ENCODE measurements at places on chromosomes 7 and 10.

DNA sequence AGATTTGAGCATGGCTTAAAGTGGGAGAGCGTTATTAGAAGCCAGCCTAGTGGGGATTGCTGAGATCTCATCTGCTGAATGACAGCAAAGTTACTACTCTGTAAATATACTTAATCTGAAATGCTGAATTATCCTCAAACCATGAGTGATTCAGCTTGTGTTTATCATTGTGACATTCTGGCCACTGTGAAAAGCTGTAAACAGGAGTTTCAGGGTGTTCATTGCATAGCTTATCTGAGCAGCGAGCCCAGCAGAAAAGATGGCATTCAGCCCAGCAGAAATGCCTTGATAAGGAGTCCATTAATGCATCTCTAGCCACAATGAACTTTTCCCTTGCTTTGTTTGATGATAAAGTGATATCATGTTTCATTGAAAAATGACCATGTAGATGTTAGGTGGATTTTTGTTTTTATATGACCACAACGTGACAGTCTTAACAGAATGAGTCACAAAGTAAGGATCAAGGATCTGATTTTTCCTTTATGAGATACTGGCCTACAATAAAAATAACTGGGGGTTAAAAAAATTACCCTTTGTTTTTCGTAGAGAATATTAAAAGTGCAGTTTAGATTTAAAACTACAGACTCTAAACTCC, 7.8 kb downstream of the TES start:
- no peak for DNase-seq

GRCh38 chr7:18590241-18590640, 94.7 kb downstream of the HDAC9 start:
- DNase-seq: no peak

DNA sequence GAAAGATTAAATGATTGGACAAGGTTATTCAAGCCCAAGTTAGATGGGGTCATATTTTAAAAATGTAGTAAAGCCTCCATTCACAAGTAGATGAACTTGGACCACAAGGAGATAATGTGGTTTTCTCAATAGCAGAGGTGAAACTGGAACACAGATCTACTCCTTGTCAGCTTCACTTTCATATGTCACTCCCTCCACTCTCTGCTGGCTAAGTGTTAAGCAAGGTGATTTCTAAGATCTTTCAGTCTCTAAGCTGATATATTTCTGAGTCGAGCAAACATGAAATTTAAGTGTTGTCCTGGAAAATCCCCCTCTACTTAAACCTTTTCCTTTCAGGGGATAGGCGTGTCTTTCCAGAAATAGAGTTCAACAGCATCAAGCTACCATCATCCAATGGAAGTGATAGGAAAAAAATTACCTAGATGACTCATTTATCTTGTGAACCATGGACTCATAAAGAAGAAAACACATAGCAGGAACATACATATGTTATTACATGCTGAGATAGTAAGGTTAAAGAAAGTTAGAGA, 275.0 kb downstream of the PTEN start:
- peak; percentile 79 for DNase-seq

- DNase-seq: no peak
These were observed 11.1 kb downstream of the CALY start for GRCh38 chr10:133325440-133326222.

GRCh38 chr7:131015657-131015958, 281.6 kb upstream of the KLF14 start:
- DNase-seq: no peak

GRCh38 chr7:136717910-136718557, 150.4 kb upstream of the CHRM2 start:
- no peak for DNase-seq

- no peak for DNase-seq
These were observed 5.3 kb upstream of the C1GALT1 start for GRCh38 chr7:7177044-7177517.

DNA sequence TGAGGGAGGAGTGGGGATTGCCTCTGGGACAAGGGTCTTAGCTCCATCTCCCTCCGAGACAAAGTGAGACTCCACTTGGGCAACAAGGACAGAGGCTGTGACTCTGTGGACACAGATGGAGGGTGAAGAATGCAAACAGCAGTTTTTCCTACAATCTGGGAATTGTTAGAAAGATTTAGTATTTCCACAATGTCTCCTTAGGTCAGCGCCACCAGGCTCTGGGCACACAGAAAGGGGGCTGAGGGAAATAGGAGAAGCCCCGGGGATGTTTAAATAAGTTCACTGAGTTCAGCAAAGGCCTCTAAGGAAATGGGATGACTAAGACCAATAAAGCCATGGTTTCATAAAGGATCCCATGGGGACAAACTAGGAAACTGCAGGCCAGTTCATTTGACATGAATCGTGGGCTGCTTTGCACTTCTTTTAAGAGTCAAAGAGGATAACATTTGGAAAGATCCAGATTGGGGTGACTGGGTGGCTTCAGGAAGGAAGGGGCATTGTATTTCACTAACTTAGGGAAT, 219.8 kb upstream of the GLI3 start:
- no peak for DNase-seq

- DNase-seq: no peak
These were observed 228.2 kb downstream of the NSUN6 start for GRCh38 chr10:18423058-18423637.

- DNase-seq: no peak
These were observed 56.5 kb downstream of the CCDC71L start for GRCh38 chr7:106604303-106604924.

GRCh38 chr7:6489612-6490011, 41.9 kb upstream of the DAGLB start:
- no peak for DNase-seq

- no peak for DNase-seq
These were observed 101.2 kb downstream of the KIAA1217 start for GRCh38 chr10:24310104-24310503.

DNA sequence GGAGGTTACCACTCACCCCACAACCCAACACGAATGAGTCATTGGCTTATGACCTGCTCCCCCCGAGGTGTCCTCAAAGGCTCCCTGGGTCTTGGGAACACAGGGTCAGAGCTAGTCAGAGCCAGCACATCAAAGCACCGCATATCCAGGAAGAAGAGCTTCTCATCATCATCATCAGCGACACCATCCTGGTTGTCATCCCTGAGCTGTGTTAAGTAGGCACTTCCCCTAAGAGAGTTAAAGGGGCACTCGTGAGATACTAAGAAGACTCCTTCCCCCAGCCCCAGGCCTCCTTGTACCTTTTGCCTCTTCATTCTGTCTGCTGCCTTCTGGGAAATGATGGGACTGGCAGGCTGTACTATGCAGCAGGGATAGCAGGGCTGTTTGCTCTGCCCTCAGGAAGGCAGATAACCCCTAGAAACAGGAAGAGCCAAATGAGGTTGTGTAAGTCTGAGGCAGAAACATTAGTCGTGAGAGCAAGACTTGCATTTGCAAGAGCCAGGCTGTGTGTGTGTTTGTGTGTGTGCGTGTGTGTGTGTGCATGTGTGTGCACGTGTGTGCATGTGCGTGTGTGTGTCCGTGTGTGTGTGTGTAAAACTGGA, 11.1 kb upstream of the CPA1 start:
- no peak for DNase-seq

DNA sequence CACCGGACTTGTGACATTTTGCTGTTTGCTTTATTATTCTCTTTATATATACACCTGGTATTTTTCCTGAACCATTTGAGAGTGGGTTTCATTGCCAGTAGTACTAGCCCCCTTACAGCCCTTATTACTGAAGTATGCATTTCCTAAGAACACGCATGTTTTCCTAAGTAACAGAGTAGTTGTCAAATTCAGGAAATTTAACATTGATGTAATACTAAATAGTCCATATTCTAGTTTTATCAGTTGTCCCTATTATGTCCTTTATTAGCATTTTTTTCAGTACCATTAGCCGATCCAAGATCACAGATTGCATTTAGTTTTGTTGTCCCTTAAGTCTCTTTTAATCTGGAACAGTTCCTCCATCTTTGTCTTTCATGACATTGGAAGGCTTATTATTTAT, 8.0 kb downstream of the KMT2E start:
- DNase-seq: no peak

- no peak for DNase-seq
These were observed 143.6 kb downstream of the GLI3 start for GRCh38 chr7:42093349-42093905.

Data from GM12864 (cell line).